Activated CD4-positive, alpha-beta T cell treated with anti-CD3 and anti-CD28 coated beads for 1 hour (primary cell): ENCODE measurements at places on chromosomes 3 and 15.

DNA sequence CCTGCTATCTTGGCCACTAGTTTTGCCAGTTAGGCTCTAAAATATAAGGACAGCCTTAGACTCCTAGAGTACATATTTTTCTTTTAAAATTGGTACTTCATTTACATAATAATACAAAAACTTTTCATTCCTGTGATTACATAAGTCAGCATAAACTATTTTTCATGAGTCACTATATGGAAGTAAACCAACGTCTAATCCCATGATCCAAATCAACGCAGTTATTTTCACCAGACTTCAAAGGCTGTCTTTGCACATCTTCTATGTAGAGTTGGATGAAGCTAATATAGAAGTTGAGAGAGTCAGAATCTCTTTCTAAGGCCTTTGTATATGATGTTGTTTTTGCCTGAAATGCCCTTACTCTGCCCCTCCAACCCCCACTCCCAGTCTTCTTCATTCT lies 7.6 kb upstream of the MFSD1 start:
- DNase-seq = no peak

DNA sequence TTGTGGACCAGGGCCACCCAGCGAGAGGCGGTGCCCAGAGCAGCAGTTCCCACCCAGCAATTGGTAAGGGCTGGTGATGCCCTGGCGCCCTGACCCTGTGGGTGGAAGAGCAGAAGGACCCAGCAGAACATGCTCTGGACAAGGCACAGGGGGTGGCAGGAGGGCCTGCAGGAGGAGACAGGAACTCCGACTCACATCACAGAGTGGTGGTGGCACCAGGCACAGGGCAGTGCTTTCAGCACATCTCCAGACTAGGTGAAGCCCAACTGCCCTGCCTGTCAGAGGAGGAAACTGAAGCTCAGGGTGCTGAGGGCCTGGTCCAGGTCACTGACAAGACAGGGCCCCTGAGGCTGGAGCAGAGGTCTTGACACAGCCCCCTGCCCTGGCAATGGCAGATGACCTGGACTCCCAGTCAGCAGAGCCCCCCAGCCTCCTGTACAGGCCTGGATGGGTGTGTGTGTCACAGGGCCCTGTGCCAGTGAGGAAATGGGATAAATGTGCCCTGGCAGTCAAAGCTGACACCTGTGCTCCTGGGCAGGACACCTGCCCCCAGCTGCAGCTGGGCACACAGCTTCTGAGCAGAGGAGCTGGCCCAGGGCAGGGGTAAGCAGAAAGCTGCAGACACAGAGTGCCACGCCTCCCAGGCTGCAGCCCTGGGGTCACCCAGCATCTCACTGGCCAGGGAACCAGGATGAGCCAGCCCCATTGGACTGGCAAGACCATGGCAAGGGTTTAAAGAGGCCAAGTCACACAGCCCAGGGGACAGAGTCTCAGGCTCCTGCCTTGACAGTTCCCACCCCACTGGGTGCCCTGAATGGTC lies 11.4 kb downstream of the KLF15 start:
- no peak for DNase-seq

- peak; percentile 20 for DNase-seq
These were observed 9.9 kb upstream of the LEKR1 start for GRCh38 chr3:156816091-156816793.

DNA sequence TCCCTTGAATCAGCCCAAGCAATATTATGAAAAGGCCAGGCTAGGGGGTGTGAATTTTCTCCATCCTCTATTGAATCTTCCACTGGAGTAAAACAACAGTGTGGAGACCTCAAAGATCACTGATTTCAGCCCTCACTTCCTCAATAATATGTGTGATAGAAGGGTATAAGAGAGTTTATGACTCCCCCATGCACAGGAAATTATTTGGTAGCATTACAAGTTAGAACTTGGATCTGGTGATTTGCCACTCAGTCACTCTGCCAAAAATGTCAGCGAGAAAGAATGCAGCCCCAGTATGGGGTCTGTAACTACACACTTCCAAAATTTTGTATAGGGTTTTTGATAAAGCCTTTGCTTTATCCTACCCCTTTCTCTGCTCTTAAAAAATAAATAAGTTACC lies 81.0 kb upstream of the KCNMB2 start:
- DNase-seq = no peak

GRCh38 chr3:81839504-81840094 lies 78.2 kb upstream of the GBE1 start:
- no peak for DNase-seq

GRCh38 chr3:141557961-141558706 lies 71.3 kb downstream of the RASA2 start:
- no peak for DNase-seq

- no peak for DNase-seq
These were observed 35.5 kb upstream of the EPHB3 start for GRCh38 chr3:184526088-184526433.

DNA sequence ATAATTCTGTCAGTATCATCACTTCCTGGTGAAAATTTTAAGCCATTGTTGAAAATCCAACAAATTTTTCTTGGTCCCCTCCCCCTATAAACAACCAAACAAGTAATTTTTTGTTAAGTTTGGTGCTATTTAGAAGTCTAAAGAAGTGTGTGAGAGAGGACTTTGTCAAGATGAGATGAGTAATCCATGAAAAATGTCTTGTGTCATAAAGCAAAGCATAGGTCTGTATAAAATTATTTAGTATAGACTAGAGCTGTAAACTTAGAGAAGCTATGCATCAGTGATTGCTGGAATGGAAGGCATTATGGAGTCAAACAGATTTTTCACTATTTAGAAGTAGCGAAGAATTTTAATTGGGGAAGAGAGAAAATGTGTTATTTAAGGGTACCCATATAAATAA lies 31.4 kb downstream of the MAPK6 start:
- no peak for DNase-seq

DNA sequence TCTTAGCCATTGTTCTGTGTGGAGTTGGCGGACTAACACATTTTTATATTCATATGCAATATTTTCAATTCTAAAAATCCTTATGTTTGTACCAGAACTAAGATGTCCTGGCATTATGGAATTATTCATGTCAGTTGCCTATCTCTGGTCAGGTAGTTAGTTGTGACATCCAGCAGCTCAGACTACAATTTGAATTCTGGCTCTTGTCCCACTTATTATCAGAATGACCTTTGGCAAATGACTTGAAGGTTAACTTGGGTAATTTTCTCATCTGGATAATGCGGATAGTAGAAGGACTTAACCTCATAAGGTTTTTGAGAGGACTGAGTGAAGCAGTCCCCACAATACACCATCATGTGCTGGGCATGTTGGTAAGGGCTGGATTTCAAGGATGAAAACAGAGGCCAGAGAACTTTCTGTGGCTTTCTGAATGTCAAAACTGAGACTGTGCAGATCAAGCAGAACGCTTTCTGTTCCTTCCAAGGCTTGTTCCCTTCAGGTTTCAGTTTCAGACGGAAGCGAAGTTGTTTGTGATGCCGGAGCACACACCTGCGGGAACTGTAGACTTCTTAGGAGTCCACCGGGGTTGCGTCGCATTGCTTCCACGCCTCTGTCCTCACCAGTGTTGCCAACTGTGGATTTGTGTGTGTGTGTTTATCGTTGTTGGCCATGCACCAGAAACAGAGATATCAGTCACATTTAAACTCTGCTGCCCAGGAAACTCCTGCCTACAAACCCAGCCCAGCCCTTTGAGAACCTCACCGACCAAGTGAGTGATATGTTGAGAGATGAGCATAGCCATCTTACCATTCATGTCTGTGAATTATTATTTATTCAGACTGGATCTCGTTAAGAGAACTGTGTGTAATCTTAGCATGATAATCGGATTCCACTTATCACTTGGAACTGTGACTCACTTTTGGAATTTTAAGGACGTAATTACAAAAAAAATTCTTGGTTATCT lies 76.0 kb downstream of the PTPRG start:
- no peak for DNase-seq

GRCh38 chr15:101152914-101153313 lies 98.9 kb downstream of the CHSY1 start:
- DNase-seq = no peak

DNA sequence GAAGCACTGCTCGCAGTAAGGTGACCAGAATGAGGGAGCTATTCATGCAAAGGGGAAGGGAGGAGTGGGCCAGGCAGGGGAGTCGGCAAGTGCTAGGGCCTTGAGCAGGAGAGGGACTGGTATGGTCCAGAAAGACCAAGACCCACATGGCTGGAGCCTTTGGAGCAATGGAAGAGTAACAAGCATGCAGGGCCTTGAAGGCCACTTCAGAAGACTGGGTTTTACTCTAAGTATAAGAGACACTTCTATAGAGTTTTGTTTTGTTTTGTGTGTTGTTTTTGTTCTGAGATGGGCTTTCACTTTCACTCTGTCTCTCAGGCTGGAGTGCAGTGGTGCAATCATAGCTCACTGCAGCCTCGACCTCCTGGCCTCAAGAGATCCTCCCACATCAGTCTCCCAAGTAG lies 42.0 kb downstream of the BFSP2 start:
- no peak for DNase-seq
